Activated CD8-positive, alpha-beta T cell treated with anti-CD3 and anti-CD28 coated beads, Interleukin-2, amount 10 ng/mL, durations not matched to agents 7 days and 5 days (primary cell): ENCODE measurements at places on chromosomes 1 and 21.
A peak's percentile ranks its signal among the peaks of the same experiment; 100 is the strongest.

DNA sequence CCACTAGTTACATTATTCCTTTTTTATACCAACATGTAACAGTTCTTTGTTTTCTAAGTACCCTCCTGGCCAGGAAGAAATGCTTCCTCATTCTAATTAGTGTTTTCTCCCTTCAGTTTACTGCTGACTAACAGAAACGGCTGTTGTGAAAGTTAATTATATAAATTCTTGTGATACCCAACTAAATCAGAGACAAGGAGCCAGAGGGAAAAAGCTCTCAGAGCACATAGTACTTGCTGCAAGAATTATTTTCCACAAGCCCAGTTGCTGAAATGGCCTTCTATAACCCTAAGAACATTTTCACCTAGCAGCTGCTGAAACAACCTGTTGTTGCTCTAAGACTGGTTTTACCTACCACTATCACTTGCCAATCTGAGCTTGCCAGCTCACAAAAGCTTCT lies 82.4 kb downstream of the FAF1 start:
- no peak for DNase-seq

- DNase-seq, result no peak
Observed at GRCh38 chr1:66452982-66453381, 81.0 kb upstream of the SGIP1 start.

- DNase-seq, result no peak
Observed at GRCh38 chr1:198929961-198930599, 291.2 kb downstream of the PTPRC start.

DNA sequence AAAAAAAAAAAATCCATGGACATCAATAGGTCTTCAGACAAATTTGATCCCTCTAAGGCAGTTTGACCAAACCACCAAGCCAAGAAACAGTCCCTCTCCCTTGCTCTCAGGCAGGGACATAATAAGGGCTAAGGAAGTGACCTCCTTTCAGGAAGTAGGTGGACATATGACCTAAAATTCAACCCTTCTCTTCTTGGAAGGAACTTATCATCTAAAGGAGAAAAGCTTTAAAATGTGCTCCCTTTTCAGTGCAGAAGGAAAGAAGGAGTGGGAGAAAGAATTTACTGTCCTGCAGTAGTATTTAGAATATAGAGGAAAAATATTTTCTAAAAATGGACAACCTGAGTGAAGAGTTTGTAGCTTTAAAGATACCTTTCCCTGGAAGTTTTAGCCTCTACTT lies 118.1 kb downstream of the DTL start:
- no peak for DNase-seq

DNA sequence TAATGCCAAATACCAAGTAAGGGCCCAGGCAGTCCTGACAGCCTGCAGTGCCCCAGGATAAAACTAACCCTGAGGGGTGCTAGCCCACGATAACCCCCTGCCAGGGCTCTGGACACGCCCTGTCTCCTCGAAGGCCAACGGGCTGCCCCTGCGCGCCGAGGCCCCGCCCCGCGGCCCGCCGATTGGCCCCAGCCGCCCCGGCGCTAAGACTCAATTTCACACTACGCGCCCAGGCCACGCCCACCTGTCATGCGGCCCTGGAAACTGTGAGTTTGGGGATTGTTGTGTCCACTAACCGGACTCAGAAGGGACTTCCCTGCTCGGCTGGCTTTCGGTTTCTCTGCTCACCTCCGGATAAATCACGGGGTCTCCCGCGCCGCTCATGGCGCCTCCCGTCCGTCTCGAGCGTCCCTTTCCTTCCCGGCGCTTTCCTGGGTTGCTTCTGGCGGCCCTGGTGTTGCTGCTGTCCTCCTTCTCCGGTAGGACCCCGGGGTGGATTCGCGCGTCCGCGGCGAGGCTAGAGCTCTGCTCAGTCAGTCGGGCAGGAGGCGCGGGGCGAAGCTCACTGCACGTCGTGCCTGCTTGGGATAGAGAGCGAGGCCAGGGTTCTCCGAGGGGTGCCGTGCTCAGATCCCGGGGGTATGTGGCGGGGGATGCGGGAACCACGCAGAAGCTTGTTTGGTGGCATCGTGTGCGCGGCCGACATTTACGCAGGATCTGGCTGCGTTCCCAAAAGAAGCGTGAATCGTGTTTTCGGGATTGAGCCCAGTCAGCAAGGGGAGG lies at the start of gene CR1L:
CR1L (plus strand) TSS at position 282 of the 783 bp plus-strand sequence; CDS start at position 383, 101 bp downstream.
- peak; percentile 80 for DNase-seq
